ENCODE measurements at places on chromosomes 3 and 15.

DNA sequence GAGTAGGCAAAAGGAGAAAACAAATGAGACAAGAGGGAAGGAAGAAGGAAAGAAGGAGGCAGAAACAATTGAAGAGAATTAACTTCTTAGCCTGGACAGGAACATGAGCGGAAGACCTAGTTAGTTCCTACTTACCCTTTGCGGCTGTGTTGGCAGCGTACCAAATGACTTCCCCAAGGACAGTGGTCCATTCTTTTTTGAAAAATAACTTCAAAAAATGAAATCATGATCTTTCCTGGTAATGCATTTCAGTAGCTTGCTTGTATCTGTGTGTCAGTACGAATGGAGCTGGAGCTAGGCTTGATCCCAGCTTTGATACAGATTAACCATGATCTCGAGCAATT, 41.5 kb upstream of the CFAP161 start:
- DNase-seq = no peak

- no peak for DNase-seq
Observed at GRCh38 chr3:174598885-174599439, 260.2 kb upstream of the NAALADL2 start.

DNA sequence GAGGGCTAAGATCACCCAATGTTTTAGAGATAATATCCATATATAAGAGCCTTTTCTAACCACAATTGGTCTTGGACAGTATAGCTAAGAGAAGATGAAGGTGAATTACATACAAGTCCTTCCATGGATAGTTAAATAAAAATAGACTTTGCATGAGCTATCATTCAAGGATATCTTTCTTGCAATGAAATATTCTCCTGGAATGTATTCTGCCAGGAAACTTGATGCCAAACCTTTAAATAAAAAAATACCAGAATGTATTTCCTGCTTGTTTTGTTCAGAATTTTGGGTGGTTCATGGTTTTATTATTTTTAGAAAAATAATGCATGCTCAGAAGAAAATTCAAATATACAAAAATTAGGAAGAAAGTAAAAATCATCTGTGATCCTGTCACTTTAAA, 88.8 kb upstream of the PPIB start:
- no peak for DNase-seq

GRCh38 chr3:95797081-95797480, 1017.3 kb upstream of the EPHA6 start:
- no peak for DNase-seq

- no peak for DNase-seq
Observed at GRCh38 chr15:78682693-78683410, 41.8 kb upstream of the CHRNB4 start.

- no peak for DNase-seq
Observed at GRCh38 chr3:10410383-10411002, 89.6 kb upstream of the SEC13 start.

GRCh38 chr15:67051088-67052045, 14.0 kb upstream of the SMAD3 start:
- DNase-seq = no peak

DNA sequence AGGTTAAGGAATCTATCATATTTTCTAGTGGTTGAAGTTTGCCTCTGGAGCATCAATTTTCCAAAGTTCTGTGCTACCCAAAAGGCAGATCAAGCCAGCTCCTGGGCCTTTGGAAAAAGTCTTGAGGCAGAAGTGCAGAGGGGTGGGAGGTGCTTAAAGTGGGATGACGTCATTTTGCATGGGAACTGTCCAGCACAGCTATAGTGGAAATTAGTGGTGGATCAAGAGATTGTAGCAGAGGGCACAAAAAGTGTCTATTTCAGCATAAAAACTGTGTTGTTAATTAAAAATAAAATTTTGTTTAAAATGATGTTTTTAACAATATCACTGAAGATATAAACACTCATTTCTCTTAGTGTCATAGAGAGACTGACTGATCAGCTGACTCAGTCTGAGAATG, 221.9 kb downstream of the LRRN1 start:
- DNase-seq = no peak

- no peak for DNase-seq
Observed at GRCh38 chr15:64536244-64536836, 76.0 kb downstream of the ZNF609 start.

- DNase-seq = no peak
Observed at GRCh38 chr15:91925794-91926193, 72.3 kb downstream of the SLCO3A1 start.

DNA sequence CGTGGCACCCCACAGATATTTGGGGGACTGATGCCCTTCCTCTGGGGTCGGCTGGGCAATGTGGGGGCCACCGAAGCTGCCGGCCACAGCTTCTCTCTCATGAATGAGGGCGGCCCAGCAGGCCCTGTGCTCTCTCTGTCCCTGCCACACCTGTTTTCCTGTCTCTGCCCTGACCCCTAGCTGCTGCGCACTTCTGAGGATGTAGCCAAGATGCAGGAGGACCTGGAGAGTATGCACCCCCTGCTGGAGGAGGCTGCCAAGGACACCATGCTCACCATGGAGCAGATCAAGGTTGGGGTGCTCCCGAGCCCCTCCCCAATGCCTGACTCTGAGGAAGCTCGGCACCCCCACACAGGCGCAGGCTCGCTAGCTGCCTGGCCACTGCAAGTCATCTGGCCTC, 59.7 kb downstream of the SEMA3G start:
- no peak for DNase-seq

GRCh38 chr15:68278345-68278594, 725 bp downstream of the FEM1B start:
- DNase-seq = no peak

- DNase-seq = no peak
Observed at GRCh38 chr3:196620684-196621083, 18.8 kb upstream of the NRROS start.

- DNase-seq = no peak
Observed at GRCh38 chr15:82641129-82641798, 5.9 kb downstream of the CPEB1 start.
